SJSA1 (cell line): ENCODE measurements at places on chromosomes 7 and 10.

GRCh38 chr7:38932509-38933168, 23.6 kb upstream of the VPS41 start:
- peak; percentile 73 for DNase-seq

- DNase-seq = peak; percentile 61
Observed at GRCh38 chr7:95921543-95921942, 149.2 kb downstream of the DYNC1I1 start.

- DNase-seq = no peak
Observed at GRCh38 chr7:139603896-139604295, 80.4 kb downstream of the CLEC2L start.

DNA sequence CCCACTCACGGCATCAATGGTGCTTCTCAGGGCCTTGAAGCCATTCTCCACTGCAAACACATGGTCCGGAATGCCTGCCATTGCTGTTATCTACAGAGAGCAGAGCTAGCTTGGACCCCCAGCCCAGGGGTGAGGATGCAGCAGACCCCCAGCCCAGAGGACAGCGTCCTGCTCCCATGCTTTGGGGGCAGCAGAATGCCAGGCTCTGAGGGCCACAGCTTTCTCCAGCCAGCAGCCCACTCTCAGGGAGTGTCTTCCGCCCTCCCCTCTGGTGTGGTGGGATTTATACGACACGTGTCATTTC, 48.1 kb upstream of the MSMB start:
- DNase-seq = no peak

DNA sequence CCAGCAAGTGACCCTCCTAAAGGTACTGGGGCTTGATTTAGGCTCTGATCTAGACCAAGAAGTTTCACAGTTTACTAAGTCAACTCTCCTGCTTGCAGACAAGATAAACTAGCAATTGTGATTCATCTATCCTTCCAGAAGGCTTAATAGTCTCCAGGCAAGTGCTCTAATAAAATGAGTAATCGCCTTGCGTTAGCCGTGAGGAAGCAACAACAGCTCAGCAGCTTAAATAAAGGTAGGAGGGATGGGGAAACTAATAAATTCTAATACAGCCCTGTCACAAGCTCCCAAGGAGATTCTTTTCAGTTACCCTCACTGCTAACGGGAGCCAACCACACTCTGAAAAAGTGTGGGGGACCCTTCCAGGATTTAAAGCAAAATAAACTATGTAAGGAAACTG, 48.4 kb downstream of the FRMD4A start:
- DNase-seq = no peak

DNA sequence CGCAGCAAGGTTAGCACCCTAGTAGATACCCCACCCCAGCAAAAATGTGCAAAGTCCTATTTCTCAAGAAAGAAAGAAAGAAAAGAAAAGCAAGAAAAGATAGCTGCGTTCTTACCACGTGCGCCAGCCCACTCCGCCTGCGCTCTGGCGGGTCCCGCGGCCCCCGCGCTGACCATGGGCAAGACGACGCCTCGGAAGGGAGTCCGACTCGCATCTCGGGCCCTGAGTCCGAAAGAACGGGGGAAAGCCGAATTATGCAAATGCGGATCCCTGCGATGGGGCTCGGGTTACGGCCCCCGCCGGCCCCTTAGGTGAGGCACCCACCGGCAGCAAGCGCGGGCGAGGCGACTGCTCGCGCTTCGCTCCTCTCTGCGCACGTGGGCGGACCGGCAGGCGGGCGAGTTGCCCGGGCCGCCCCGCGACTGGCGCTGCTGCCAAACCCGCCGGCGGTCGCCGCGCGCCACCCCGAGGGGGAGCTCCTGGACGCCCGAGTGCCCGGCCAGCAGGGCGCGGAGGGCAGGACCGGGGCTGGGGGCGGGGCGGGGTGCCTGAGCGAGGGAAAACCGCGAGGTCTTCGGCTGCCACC, 2.4 kb upstream of the EGR2 start:
- no peak for DNase-seq

- DNase-seq = no peak
Observed at GRCh38 chr10:118668228-118668952, 72.9 kb upstream of the PRLHR start.
